ENCODE measurements at places on chromosomes 1 and 21.

GRCh38 chr21:45266518-45267389 is 20.9 kb downstream of the POFUT2 start:
- DNase-seq, result no peak

- DNase-seq, result no peak
These were observed 38.2 kb upstream of the ZNF124 start for GRCh38 chr1:247210062-247210375.

- no peak for DNase-seq
These were observed 157.8 kb downstream of the PCBP3 start for GRCh38 chr21:45801129-45801964.

DNA sequence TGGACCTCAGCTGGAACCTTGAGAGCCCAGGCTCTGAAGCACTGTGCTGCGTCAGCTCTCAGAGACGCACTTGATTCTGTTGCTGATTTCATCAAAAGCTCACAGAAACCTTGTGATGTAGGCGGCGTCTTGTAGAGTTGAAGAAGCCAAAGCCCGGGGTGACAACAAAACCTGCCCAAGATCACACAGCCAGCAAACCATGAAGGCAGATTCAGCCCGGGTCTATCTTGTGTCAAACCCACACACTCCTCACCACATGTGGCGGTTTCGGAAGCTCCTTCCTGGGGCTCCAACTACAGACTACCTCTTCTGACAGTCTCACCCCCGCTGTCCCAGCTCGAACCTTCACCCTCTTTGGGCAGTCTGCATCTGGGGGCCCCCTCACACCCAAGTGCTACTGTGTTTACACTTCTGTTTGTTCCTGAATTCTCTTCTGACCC is 50.4 kb downstream of the TENT5C start:
- no peak for DNase-seq

DNA sequence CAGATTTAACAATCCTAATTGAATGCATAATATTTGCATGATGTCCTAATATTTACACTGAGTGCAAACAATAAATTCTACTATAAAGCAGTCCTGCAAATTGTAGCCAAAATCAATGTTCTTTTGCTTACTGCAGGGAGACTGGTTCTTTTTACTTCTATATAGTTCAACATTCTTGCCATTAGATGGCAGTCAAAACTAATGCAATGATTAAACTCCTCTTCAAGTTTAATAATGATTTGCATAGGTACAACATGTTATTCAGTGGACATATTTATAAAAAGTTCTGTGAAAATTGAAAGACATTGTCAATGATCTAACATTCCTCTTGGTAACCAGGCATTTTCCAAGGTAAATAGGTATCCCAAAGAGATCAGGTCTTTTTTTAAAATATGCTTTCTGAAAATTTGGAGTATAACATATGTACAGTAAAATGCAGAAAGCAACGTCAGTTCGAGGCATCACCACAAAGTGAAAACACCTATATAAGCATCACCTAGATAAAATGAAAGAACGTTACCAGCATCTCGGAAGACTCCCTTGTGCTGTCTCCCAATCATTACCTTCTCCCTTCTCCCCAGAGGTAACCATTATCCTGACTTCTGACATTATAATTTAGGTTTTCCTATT is 9.8 kb upstream of the FNBP1L start:
- DNase-seq, result peak; percentile 29

GRCh38 chr1:155322571-155322952 is 1.9 kb downstream of the RUSC1 start:
- DNase-seq, result no peak

DNA sequence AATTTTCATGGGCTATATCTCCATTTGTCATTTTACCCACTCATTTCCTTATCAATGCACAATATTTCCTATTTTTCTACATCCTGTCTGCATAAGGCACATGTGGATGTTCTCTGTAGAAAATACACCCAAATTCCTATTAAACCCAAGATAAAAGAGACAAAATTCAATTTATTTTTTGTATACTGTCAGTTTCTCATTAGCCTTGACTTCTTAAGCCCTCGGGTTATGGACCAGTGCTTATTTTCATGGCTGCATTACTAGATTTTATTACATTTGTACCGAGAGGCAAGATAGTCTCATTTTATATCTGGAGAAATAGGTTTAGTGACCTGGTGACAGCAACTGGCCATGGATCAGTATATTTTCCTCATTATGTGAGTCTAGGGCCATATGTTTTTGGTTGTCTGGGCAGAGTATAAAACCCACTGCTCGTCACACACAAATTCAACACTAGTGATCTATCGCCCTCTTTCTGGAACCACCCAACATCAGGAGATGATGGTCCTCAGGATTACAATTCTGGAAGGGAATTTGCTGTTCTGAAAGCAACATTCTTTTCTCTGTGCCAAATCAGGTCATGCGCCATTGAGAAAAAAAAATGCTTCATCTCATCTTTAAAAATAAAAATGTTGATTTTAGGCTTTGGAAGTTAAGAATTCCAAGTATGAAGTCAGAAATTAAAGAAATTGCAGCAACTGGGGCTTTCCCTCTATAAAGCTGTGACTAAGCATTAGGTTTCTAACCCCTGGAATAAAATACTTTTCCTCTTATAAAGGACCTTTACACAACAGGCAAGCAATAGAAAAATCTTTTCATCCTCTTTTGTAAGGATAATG is 81.4 kb downstream of the ASTN1 start:
- DNase-seq, result peak; percentile 77

- DNase-seq, result no peak
These were observed 53.8 kb upstream of the TARDBP start for GRCh38 chr1:10958614-10959013.

- DNase-seq, result no peak
These were observed 8.2 kb downstream of the EXOC8 start for GRCh38 chr1:231329483-231329882.

- DNase-seq, result no peak
These were observed 14.9 kb downstream of the ARMH1 start for GRCh38 chr1:44689447-44689765.

- no peak for DNase-seq
These were observed 27.5 kb upstream of the CD1D start for GRCh38 chr1:158153179-158153578.

DNA sequence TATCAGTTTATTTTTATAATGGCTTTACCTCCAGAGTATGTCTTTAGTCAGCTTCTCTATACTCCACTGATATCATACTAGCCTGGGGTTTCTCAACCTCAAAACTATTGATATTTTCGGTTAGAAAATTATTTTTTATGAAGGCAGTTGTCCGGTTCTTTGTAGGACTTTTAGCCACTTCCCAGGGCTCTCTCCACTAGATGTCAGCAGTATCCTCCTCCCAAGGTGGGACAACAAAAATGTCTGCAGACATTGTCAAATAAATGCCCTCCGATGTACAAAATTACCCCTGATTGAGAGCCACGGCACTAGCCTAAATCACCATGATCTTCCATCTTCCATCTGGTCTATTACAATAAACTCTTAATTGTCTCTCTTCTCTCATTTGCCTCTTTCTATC is 4.1 kb upstream of the GRIK1 start:
- no peak for DNase-seq

- DNase-seq, result no peak
These were observed 31.9 kb downstream of the PDC start for GRCh38 chr1:186429017-186429416.

- no peak for DNase-seq
These were observed 282.3 kb downstream of the TTLL7 start for GRCh38 chr1:83716641-83717040.

- DNase-seq, result no peak
These were observed 24.4 kb downstream of the SZRD1 start for GRCh38 chr1:16391411-16391810.

DNA sequence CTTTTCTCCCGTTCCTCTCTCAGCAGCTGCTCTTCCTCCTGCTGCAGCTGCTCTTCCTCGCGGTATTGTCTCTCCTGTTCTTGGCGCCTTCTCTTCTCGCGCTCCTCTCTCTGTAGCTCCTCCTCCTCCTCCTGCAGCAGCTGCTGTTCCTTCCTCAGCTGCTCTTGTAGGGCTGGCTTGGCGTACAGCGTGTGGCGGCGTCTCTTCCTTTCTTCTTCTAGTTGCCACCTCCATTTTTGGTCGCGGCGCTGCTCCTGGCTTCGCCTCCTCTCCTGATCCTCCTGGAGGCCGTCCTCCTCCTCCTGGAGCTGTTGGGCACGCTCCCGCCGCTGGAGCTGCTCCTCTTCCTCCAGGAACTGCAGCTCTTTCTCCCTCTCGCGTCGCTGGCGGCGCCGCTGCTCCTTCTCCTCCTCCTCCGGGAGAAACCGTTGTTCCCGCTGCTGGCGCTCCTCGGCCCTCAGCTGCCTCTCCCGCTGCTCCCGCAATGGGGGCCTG is 4.8 kb downstream of the TCHH start:
- DNase-seq, result peak; percentile 24

DNA sequence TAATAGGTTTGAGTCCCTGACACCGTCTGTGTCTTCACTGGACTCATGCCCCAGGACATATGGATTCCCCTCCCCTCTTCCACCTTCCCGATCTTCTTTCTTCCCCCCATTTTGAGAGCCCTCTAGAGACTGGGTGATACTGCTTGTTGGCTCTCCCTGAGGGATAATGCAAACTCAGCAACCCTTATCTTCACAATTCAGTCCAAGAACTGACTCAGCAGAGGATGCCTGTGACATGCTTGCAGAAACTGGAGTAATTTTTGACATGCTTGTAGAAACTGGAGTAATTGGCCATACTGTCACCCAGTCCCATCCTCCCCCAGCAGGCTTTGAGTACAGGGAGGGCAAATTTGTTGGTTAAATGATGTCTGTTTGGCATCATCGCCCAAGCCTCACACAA is 127.6 kb upstream of the CTTNBP2NL start:
- DNase-seq, result no peak

DNA sequence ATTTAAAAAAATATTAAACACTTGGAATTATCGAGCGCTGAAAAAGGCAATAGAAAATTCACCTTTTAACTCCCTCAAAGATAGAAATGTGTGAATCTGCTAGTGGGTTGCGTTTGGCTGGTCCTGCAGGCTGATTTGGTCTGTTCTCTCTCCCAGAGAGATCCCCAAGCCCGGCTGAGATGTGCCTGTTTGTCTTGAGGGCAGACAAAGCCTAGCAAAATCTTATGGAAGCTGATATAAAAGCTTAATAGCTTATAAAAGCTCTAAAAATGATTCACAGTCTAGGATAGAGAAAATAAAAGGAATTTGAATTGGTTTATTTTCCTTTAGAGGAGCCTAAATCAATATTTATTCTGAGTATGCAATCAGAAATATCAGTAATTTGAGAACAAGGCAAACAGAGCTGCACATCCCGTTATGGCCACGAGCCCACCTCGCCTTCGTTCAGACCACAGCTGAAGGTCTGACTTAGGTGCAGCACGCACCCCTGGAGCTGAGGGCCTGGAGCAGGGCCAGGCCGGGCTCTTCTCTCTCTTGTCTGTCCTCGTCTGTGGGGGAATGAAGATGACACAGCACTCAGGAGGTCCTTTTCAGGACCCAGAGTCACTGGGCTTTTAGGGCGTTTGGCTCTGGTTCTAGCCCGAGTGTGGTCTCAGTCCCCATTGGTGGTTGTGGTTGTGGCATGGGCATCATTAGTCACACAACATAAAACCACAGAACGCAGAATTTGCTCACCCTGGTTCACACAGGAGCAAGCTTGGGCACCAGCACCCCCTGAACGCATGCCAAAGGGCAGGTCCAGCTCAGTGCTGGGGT is 18.6 kb downstream of the PDE9A start:
- DNase-seq, result no peak

- DNase-seq, result no peak
These were observed 84.1 kb upstream of the C21orf91 start for GRCh38 chr21:17903029-17903806.

GRCh38 chr1:2627746-2628145 is 5.1 kb downstream of the MMEL1 start:
- no peak for DNase-seq
